ENCODE measurements at places on chromosomes 2 and 18.
A peak's percentile ranks its signal among the peaks of the same experiment; 100 is the strongest.

GRCh38 chr18:72261590-72261989, 282.6 kb downstream of the CBLN2 start:
- no peak for DNase-seq

- no peak for DNase-seq
These were observed 455.2 kb upstream of the RAB12 start for GRCh38 chr18:8153887-8154583.

DNA sequence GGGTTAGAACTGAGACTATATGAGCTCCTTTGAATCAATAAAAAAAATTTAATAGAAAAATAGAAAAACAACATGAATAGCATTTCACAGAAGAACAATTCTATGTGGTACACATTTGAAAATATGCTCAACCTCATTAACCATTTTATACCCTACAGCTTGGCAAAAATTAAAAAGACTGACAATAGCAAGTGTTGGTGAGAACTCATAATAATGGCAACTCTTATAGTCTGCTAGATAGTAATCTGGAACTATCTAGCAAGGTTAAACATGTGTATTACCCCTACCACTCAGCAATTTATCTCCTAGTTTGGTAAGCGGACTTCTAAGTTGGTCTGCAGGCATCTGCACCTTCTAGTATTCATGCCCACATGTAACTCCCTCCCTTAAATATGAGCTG, 67.8 kb downstream of the CYBRD1 start:
- no peak for DNase-seq

- no peak for DNase-seq
These were observed 9.6 kb downstream of the HOXD8 start for GRCh38 chr2:176138923-176139660.

DNA sequence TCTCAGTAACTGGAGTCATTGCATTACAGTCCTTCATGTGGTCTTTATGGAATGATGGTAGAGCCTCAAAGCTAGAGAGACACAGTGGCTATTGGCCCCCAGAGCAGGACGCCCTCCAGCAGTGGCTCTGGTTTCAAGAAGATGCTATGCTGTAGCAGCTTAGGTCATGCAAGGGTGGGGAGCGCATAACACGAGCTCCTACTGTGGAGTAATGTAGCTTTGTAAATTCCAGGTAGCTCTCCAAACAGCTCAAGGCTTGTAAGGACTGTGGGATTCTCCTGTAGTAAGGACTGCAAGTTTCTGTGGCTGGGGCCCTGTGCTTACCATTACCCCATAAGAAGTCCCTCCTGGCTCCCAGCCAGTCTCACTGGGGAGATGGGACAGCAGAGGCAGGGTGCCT, 15.6 kb downstream of the APLF start:
- DNase-seq, result no peak

GRCh38 chr2:141003967-141004657, 1126.7 kb downstream of the LRP1B start:
- no peak for DNase-seq

DNA sequence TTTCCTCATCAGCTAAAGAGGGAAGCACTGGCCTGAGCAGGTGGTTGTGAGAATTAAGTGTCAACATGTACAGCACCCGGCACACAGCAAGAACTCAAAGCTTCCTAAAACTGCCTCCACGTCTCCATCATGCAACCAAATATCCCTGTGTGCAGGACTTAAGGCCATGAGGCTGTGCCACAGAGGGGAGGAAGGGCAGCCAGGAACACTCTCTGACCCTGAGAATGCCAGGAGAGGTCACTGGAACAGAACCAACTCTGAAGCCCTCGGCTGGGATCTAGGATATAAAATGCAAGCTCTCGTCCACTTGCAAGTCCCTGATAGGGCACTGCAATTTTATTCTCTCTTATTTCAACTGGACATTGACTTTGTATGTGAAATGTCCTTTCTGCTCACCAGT, 12.2 kb upstream of the NPAS2 start:
- no peak for DNase-seq

- no peak for DNase-seq
These were observed 86.5 kb upstream of the TAF1B start for GRCh38 chr2:9756692-9757250.

GRCh38 chr18:3427944-3428343, 22.0 kb upstream of the TGIF1 start:
- no peak for DNase-seq

- DNase-seq, result no peak
These were observed 689.6 kb upstream of the HS6ST1 start for GRCh38 chr2:129008055-129008880.

DNA sequence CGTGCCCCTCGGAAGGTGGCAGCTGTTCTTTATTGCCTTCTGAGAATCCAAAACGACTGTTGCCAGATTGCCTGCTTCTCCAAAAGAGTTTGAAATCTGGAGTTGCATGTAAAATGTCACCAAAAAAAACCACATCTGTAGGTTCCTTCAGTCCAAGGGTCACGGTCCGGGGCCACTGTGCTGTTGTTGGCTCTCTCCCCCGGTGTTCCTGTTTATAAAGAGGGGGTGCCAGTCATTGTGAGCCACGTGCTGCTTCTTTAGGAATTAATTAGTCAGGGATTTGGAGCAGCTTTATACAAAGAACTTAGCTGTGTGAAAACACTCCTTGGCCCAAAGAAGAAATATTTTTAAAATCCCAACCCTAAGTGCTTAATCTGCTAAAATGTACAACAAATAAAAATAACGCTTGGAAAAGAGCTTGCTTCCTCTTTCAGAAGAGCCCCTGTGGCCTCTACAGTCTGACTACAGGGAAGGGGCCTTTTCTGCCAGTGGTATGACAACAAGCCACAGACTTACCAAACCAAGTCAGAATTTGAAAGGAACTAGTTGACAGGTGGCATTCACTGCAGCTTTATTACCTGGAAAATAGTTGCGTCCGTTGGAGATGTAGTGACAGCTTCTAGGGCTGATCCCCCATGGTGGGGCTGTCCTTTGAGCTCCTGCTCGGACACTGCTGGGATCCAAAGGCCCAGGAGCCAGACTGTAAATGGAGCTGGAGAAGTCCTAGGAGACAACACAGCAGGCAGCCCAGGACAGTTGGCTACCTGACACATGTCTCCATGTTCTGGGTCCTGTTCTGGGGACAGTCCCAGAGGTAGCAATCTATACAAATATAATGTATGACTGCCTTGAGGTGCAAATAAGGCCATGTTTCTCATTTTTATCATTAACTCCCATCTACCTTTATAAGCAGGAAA, 84.5 kb upstream of the SLC1A4 start:
- DNase-seq, result peak; percentile 65

DNA sequence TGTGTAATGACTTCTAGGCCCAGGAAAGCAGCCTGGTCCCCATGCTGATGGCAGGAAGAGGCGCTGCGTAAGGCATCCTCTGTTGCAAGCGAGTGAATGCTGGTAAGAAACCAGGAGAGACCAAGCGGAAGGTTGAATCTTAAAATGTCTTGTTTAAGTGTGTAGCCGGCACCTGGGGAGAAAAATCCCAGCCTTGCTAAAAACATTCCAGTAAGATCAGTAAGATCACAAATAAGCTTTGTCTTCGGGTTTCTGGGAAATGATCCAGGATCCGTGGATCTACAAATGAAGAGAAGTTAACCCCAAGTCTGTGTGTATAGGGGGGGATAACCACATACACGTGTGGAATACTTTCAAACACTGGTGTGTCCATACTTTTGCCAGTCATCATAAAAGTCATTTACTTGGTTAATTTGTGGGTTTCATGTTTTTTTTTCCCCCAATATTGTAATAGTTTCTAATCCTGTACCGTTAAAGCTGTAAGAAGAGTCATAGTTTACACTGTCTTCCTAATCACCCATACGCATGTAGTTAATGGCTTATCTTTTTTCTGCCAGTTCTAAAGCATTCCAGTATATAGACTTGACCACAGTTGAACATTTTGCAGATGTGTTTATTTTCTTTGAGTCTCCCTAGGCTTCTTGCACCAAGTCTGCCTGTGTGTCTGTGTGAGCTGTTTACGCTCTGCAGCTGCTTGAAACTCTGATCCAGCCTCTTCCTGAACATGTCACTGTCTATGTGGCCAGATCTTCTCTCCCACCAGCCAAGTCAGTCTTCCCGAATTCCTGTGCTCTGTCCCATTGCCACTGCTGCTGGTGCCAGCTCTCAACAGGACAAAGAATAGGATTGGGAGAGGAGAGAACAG, 135.9 kb upstream of the ARL4C start:
- no peak for DNase-seq

DNA sequence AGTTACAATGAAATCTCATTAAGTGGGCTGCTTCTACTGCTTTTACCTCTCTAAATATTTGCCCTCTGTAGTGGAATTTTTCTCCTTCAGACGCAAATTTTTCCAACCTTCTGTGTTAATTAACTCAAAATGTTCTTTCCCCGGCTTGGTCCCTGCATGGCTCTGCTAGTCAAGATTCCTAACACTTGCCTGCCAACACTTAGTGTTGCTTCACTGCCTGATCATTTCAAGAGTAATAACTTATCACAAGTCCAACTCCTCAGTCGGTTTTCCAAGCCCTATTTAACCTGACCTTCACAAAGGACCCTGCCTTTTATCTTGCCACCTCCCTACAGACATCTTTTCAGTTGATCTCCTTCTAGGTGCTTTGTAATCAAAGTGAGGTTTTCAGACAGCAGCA, 142.7 kb downstream of the HRH4 start:
- DNase-seq, result no peak

DNA sequence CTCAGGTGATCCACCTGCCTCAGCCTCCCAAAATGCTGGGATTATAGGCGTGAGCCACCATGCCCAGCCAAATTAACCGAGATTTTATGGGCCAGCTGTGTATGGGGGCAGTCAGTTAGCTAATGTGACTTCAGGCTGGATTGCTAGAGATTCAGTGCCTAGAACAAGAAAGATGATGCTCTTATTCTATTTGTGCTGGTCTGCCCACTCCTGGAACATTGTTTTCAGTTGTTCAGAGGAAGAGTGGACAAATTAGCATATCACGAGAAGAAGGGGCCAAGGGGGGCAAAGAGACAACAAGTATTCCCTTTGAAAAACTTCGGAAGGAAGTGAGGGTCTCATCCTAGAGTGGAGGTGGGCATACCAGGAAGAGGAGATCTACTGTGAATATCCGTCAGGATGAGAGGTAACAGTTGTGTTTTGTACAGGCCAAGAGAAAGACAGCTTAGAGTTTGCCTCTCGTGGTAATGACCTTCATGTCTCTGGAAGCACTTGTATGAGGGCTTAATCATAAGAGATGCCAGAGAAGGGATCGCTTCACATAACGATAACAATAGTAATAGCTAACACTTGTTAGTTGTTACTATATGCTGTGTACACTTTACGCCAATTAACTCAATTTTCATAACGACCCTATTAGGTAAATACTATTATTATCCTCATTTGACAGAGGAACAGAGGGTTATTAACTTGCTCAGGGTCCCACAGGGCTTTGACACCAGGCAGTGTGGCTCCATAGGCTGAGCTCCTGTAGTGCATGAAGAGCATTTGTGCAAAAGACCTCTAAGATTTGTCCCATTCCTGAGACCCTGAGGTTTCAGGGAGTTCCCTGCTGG, 138.3 kb downstream of the DDX1 start:
- DNase-seq, result no peak

DNA sequence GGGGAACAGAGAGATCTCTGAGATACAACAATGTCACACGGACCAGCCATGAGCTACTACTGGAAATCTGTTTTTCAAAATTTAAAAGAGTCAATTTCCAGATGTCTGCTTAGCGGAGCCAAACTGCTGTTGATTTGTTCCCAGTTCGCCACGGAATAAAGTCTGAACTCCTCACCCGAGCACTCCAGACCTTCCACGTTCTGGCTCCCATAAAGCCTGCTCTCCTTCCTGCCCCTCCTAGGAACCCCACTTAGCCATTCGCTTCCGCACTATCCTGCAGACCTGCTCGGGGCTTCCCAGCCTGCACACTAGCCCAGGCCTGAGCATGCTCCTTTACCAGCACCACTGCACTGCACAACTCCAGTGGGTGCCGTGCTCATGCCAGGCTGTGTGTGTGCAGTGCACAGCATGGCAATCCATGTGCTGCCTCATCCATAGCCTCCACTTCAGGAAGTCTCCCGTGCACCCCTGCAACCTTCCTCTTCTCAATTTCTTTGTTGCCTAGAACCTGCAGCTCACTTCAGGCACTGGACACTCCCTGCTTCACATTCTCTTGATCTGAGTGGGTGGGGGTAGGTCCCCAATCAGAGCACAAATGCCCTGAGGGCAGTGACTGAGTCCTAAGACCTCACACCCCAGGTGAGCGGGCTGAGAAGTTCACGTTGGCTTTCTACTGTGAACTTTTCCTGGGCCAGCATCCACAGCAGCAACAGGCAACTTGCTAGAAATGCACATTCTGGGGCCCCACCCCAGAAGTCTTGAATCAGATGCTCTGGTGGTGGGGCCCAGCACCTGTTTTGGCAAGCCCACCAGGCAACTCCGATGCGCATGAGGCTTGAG, 53.7 kb downstream of the ZBTB7C start:
- no peak for DNase-seq

GRCh38 chr2:219663116-219663762, 35.8 kb downstream of the SLC4A3 start:
- no peak for DNase-seq

DNA sequence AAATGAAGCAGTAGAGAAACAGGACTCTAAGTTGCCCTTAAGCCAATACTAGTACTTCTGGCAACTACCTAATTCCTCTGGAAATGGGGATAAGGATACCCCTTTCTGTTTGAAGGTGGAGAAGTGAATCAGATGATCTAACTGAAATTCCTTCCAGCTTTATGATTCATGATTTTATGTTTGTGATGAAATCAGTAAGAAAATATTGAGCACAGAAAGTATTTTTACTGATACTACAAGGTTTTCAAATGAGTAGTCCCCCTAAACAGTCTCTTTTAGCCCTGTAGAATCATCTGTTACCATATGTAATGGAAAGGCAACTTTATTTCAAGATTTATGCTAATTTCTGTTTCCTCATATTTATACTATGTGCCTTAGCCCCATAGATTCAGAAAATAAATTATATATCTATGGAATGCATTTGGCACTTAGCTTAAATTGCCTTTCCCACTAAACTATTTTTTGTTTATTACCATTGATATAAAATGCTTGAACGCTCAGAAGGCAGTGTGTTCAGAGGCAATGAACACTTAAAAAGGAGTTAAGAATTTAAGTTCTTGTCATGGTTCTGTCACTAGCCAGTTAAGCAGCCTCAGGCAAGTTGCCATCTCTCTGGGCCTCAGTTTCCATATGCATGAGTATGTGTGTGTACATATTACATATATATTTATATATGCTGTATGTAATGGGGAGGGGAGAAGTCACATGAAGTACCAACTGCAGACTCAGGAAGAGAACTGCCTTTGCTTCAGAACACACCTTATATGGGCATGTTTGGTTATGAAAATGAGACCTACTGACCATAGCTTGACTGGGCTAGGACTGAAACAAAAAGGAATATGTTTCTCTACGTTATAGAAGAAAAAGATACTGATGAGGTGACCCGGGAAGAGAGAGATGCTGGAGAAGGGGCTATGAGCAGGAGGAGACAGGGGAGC, 97.7 kb downstream of the CDC42EP3 start:
- DNase-seq, result no peak
